ENCODE measurements at places on chromosomes 1 and 21.

DNA sequence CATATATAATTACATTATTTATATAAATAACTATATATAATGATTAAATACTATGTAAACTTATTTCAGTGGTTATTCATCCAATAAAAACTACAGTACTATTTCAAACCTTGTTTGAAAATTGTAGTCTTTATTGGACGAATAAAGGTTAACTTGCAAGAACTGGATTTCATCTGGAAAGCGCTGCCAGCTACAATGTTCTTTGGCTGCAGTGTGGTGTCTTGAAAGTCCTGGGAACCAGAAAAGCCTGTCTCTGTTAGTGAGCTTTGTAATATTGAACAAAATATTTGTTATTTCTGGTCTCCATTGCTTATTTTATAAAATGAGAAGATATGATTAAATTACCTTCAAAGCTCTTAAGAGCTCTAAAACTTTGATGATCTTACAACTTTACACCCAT lies 763.6 kb downstream of the ADGRL2 start:
- DNase-seq, result no peak

DNA sequence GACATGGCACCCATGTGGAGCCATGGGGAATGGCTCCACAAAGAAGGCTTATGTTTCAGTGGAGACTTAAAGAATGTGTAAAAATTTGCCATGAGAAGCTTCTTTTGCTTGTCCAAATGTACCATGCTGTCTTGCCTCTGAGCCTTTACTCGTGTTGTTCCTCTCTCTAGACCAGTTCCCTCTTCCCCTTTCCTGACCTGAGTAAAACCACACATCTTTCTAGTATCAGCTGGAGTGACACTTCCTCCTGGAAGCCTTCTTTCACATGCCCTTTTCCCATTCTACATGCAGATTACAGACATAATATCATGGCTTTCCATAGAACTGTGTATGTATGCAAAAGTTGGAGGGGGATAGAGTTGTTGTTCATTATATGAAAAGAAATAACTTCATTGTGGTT lies 13.6 kb upstream of the GPX7 start:
- DNase-seq, result no peak

- no peak for DNase-seq
These were observed 257.4 kb upstream of the USP25 start for GRCh38 chr21:15472108-15473040.

GRCh38 chr1:43858324-43858723 lies 75.3 kb upstream of the ARTN start:
- peak; percentile 100 for DNase-seq

DNA sequence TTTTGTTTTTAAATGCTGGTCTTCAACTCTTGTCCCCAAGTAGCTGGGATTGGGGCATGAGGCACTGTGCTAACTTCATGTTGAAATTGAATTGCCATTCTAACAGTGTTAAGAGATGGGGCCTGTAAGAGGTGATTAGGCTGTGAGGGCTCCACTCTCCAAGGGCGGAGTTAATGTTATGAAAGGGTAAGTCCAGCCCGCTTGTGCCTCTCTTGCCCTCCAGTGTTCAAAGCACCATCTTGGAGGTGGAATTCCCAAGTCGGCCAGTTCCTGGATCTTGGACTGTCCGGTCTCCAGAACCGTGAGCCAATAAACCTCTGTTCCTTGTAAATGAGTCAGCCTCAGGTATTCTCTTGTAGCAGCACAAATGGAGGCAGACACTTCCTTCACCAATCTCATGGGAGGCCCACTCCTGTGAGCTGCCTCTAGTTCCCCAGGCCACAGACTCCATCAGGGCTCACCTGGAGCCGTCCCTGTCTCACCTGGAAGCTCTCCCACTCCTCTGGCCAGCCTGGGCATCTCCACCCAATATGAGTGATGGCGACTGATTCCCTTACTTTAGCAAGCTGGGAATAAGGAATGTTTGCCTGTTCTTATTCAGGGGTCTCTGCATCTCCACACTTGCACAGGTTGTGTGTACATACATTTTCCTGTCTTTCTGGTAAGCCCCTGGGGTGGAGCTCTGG lies 15.5 kb downstream of the IBA57 start:
- DNase-seq, result no peak

GRCh38 chr1:161185282-161185682 lies 8.0 kb upstream of the B4GALT3 start:
- DNase-seq, result peak; percentile 28

GRCh38 chr1:151846062-151846568 lies 6.5 kb upstream of the C2CD4D start:
- no peak for DNase-seq

DNA sequence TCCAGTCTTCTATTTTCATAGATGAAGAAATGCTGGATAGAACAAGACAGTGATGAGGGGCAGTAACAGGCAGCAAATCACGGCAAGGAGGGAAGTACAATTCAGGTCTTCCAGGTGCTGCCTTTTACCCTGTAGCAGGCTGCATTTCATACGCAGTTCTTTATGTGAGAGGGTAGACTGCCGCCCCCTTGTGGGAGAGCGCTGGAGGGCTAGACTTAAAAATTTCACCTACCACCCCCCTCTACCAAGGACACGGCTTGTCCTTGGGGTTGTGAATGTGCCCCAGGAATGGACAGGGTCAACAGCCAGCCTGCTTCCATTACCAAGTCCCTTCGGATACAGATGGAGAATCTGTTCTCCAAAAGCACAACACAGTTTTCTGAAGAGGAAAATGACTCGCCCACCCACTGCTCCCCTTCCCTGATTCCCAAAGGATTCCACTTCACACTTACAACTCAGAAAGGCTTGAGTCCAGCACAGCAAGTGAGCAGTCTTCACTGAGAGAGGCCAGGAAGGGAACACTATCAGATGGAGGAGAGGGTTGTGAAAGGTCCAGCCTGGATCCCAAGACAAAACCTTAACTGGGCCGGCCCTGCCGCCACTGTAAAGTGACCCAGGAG lies 7.4 kb downstream of the WDR77 start:
- DNase-seq, result no peak

GRCh38 chr1:42721926-42722325 lies 18.1 kb downstream of the CLDN19 start:
- DNase-seq, result no peak

DNA sequence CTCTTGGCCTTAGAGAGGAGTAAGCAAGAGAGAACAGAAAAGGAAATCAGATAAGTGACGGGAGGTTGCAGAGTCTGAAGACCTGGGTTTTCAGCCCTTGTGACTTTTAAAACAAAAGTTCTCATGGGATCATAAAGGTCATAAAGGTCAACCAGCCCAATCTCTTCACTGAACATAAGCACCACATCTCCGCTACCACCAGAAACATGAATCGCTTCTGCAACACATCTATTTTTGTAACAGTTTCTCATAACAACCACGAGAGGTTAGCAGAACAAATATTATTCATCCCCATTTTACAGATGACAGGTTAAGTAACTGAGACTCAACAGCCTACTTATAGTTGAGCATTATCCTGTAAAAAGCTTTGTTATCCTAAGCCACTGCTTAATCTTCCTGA lies 5.9 kb downstream of the TRAPPC3 start:
- no peak for DNase-seq

DNA sequence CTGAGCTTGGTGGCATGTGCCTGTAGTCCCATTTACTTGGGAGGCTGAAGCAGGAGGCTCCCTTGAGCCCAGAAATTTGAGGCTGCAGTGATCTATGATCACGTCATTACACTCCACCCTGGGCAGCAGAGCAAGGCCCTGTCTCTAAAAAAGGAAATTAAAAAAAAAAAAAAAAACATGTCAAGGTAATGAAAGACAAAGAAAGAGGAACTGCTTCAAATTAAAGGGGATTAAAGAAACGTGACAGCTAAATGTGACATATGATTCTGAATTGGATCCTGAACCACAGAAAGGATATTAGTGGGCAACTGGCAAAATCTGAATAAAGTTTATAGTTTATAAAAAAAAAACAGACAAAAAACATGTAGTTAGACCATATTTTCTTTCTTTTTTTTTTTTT lies 3.8 kb upstream of the C2CD4D start:
- DNase-seq, result no peak

- no peak for DNase-seq
These were observed 53.1 kb downstream of the NMNAT2 start for GRCh38 chr1:183365093-183365492.

- no peak for DNase-seq
These were observed 94.8 kb downstream of the TGFBR3 start for GRCh38 chr1:91791103-91791502.

GRCh38 chr1:54768093-54768492 lies 3.8 kb upstream of the PARS2 start:
- no peak for DNase-seq

DNA sequence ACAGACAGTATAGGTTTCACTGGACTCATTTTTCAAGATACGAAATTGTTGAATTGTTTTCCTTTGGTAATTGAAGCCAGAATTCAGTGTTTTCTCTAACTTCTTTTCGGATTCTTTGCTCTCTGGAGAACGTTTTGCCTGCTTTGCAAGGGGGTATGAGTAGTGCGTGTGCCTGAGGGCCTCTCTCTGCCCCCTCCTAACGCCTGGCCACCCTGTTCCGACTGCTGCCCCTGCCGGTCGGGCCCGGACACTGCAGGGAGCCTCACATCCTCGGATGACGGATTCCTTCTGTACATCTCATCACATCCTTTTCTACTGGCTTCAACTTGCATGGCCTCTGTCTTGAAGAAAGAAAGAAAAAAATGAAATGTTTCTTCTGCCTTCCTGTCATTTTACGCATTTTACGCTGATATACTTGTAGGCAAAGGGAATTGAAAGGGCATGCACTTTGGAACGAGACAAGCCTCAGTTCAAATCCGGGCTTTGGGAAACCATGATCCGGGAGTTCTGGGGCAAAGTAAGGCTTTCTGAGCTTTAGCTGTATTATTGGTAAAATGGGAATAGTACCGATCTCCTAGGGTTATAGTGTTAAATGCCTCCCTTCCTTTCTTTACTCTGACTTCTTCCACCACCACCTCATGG lies 65.1 kb downstream of the DISC1 start:
- no peak for DNase-seq

- no peak for DNase-seq
These were observed 31.0 kb downstream of the PAX7 start for GRCh38 chr1:18661404-18662285.

GRCh38 chr1:187909382-187909781 lies 1080.6 kb downstream of the PLA2G4A start:
- no peak for DNase-seq

DNA sequence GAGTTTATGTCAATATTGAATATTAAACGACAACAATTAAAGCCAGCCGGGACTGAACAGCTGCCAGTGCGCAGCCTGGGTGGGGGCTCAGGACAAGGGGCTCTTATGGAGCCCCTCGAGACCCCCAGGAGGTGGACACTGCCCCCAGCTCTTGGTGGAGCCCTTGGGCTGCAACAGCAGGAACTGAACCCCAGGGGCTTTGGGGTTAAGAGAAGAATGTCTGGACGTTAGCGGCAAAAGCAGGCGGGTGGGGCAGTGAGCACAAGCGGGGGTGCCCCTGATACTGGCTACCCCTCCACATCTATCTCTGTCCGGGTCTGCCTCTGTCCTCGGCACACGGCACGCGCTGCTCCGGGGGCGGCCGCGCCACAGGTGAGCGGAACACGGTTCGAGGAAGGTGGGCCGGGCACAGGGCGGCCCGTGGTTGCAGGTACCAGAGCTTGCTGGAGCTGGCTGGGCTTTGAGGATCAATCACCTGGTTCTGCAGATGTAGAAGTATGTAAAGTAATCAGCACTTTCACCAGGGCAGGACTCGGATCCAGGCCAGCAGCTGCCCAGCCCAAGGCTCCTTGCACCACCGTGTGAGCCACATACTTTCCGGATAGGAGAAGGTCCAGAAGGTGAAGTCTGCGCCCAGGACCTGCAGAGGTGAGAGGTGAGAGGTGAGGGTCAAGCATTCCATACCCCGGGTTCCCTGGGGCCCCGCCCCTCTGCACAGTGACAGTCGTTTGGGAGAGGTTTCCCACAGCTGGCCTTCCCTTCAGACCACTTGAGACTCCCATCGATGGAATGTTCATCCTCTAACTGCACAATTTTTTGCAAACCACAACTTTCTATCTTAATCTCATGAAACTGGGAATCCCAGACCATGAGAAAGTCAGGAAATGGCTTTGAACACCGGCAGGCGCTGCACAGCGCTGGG lies 12.4 kb upstream of the POFUT2 start:
- no peak for DNase-seq

DNA sequence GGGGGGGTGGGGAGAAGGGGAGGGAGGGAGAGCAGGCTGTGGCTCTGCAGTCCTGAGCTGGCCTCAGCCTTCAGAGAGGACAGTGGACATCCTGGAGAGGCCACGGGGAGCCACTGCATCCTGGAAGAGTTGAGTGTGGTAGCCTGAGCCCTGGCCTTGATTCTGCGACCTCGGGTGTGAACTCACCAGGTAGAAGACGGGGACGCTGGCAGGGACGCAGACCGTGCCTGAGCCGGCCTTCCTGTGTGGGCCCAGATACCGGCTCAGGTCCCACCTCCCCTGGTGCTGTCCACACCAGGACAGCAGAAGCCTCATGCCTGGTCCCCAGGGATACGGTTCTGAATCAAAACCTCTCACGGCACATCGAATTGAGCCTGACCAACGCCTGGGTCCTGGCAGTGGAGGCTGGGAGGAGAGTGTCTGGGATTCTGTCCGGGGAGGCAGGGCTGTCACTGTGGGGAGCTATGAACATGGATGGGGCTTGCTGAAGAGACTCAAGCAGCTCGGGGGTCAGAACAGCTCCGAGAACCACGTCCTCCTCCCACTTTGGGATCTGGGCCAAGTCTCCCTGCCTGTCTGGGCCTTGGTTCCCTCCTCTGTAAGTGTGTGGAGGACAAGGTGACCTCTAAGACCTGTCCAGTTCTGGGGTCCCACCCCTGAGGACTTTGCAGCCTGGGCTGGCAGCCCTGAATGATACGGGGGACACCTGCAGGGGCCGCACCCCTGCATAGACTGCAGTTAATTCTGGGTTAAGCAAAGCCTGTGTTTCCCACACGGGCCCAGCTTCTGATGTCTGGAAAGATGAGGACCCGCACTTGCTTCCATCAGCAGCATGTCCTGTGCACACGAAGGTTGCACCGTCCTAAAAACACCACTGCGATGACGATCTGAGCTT lies 30.4 kb downstream of the RRP1 start:
- DNase-seq, result no peak

DNA sequence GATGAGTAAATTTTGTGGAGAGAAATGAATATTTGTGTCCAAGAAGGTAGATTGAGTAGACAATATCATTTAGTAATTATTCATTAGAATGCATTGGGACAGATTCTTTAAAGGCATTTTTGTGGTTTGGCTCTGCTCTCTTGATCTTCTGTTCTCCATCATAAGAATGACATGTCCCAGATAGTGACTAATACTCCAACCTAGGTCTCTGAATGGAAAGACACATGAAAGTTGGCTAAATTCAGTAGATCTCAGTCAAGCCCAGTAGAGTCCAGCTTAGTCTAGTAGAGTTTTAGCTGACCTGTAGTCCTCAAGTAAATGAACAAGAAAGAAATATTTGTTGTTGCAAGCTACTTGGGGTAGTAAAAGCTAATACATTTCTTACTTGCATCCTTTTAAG lies 61.8 kb upstream of the DNAH14 start:
- DNase-seq, result no peak

DNA sequence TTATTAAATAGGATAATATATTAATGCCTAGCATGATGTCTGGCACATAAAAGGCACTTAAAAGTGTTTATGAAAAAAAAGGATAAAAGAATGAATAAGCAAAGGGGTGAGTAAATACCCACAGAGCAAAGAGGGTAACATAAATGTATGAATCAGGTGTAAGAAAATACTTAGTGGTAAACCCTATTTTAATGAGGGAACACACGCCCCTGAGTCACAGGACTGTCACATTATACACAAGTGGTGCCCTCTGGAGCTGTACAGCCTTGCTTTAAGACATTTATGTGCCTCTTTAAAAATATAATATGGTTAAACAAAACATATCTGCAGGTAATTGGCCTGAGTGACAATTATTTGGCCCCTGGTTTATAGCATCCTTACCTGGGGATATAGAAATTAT lies 78.1 kb upstream of the PTBP2 start:
- DNase-seq, result no peak

- DNase-seq, result no peak
These were observed 10.2 kb upstream of the CREG1 start for GRCh38 chr1:167563579-167564246.
